NCI-H446 treated with DMSO at 0.1 percent for 48 hours (cell line): ENCODE measurements at places on chromosomes 1 and 21.

DNA sequence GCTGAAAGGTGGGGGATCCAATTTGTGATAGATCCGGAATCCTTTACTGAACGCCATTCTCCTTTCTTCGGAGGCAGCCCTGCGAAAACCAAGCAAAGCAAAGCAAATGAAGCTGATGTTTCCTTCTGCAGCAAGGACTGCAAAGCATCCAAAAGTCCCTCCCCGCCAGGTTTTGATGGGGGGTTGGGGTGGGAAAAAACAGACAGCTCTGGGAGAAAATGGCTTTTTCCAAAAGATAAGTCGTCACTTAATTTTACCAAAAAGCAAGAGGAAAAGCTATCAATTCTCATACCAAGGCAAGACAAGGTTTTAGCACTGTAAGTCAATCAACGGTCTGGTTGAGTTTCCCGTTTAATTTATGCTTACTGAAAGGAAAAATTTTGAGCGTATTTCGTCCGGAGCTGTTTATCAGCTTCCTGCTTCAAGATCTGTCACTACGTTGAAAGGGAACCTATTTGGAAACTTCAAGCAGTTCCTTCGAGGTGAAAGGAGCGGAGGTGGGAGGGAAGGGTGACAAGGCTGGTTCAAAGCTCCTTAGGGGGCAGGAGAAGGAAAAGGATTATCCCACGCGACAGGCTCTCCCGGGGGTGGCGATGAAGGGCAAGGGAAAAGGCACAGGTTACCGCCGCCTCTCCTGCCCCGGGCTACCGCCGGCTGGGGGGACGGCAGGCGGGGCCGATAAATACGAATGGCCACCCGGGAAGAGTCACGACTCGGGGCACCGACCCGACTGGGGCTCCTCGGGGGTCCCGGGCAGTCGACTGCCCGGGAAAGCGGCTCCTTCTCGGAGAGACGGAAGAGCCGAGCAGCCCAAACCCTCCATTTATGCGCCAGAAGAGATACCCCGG, 750 bp downstream of the SYNJ1 start:
- DNase-seq = peak; percentile 11

- no peak for DNase-seq
Observed at GRCh38 chr1:35454176-35454575, 103.0 kb downstream of the KIAA0319L start.

GRCh38 chr1:65939191-65939590, 146.5 kb downstream of the PDE4B start:
- DNase-seq = no peak

DNA sequence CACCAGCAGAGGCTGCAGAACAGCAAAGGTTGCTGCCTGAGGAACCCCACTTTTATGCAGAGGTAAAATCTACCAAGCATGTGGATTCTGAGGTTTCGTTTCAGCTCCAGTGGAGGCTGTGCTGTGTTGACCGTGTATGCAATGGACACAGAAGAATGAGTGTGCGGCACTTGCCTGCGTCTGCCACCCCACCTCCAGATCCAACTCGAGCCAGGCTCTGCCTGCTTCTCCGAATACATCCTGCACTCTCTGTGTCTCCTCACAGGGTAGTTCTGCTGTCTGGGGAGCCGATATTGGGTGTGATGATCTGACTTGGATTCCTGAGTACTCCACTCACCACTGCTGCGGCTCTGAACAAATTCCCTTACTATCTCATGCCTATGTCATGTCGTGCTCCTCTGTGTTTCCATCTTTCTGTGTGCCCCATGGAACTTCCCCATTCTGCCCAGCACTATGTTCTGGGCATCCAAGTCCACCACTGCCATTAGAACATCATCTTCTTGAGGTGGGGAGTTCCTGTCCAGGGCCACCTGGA, 129.8 kb downstream of the SLC45A1 start:
- no peak for DNase-seq
